ENCODE measurements at places on chromosomes 5 and 9. TPM values are rescaled to one million over a fixed set of nuclear protein-coding genes. Genes with fewer than 3 reads are reported as not detected.

DNA sequence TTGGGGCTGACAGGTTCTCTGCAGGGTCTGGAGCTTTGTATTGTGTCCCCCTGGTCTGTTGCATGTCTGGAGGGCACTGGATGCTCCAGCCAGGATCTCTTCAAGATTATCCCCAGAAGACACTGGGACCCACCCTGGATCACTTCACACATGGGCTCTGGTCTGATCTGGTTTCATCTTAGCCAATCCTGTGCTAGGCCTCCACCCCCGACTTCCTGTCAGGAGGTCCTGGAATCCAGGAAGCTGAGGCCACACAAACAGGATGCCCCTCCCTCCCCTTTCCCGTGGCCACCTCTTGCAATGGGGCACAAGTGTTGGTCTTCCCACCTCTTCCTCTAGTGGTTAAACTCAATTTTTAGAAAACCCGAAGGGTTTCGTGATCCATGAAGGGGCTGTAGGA is 242.6 kb upstream of the MVB12B start:
- H3K4me1 ChIP-seq = peaks cover 6% of the 10 kb centered on the region
- H3K4me3 ChIP-seq = no peak overlapping the region
- H3K27ac ChIP-seq = no peak overlapping the region
- H3K36me3 ChIP-seq = no peaks in the 10 kb centered on the region
- peaks cover 22% of the 10 kb centered on the region for H3K27me3 ChIP-seq

DNA sequence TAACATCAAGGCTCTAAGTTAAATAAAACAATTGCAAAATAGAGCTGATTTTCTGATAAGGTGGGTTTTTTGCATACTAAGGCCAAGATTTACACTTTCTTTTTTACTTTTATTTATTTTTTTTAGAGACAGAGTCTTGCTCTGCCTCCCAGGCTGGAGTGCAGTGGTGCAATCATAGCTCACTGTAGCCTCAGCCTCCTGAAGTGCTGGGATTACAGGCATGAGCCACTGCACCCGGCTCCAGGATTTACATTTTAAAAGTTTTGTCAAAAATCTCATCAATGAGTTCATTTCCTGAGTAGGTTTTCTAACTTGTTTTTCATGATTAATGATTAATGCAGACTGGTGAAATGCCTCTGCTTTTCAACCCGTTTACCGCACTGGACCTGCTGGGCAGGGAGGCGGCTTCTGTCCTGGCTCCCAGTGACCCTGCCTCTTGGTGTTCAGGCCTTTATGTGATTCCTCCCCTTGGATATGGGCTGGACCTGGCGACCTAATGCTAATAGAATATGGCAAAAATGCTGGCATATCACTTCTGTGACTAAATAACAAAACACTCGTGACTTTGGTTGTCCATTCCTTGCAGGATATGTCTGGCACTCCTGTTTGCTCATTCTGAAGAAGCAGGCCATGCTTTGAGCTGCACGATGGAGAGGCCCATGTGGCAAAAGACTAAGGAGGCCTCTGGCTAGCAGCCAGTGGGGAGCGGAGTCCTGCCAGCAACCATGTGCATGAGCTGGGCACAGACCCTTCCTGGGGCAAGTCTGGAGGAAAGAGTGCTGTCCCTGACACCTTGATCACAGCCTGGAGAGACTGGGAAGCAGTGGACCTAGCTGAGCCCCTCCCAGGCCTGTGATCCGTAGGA is 72.2 kb upstream of the PTCH1 start:
- no peaks in the 10 kb centered on the region for H3K4me1 ChIP-seq
- no peaks in the 10 kb centered on the region for H3K36me3 ChIP-seq

- peak; percentile 5 for DNase-seq
- H3K27me3 ChIP-seq = no peaks in the 10 kb centered on the region
- no peak overlapping the region for H3K27ac ChIP-seq
- H3K36me3 ChIP-seq = no peaks in the 10 kb centered on the region
Observed at GRCh38 chr5:67581203-67581602, 384.6 kb upstream of the CD180 start.

- no peaks in the 10 kb centered on the region for H3K36me3 ChIP-seq
- DNase-seq = peak; percentile 5
- no peaks in the 10 kb centered on the region for H3K27me3 ChIP-seq
Observed at GRCh38 chr5:104412649-104413240, 850.2 kb upstream of the NUDT12 start.

DNA sequence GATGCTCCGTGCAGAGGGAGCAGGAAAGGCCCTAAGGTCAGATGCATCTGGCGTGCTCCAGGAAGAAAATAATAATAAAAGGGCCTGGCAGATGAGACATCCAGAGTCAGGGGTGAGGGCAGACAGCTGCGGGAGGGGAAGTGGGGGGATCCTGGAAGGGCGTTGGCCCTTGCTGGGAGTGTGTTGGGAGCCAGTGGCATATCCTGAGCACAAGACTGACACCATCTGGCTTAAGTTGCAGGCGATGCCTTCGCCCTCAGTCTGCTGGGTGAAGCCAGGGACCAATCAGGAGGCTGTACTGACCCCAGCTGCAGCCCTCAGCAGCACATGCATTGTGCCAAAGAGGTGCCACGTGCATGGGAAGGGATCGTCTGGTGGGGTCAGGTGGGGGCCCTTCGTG is 3.8 kb downstream of the OR2V2 start:
- DNase-seq = no peak
- no peaks in the 10 kb centered on the region for H3K36me3 ChIP-seq
- H3K4me3 ChIP-seq = no peak overlapping the region
- peaks cover 6% of the 10 kb centered on the region for H3K4me1 ChIP-seq

- H3K36me3 ChIP-seq = peaks cover 8% of the 10 kb centered on the region
- H3K4me1 ChIP-seq = peaks cover 45% of the 10 kb centered on the region
- no peaks in the 10 kb centered on the region for H3K27me3 ChIP-seq
- peak overlapping the region; percentile 89 for H3K27ac ChIP-seq
- DNase-seq = peak; percentile 12
- peak overlapping the region; percentile 88 for H3K4me3 ChIP-seq
Observed at GRCh38 chr9:116686693-116687073, 422 bp upstream of the TRIM32 start.

DNA sequence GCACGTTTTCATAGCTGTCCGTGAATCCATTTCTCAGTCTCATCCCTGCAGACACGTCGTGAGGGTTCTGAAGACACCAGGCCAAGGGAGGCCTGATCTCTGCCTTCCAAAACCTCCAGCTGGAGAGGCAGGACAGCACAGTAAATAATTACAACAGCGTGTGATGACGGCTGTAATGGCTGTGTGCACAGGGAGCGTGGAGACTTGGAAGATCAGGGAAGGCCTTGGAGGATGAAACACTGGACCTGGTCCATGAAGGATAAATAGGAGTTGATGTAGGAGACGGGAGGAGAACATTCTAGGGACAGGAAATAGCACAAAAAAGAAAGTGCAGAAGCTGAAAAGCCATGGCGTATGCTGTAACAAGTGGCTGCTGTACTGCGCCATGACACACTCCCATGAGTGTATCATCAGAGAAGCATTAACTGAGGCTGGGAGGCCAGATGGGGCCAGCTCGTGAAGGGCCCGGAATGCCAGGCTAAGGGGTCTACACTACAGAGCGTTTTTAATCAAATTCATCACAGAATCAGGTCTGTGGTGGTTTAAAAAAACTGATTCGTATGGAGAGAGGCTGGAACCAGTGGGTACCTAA is 97.2 kb downstream of the CRB2 start:
- H3K27ac ChIP-seq = no peak overlapping the region
- no peak overlapping the region for H3K4me3 ChIP-seq
- no peaks in the 10 kb centered on the region for H3K4me1 ChIP-seq
- no peak for DNase-seq
- no peaks in the 10 kb centered on the region for H3K27me3 ChIP-seq

DNA sequence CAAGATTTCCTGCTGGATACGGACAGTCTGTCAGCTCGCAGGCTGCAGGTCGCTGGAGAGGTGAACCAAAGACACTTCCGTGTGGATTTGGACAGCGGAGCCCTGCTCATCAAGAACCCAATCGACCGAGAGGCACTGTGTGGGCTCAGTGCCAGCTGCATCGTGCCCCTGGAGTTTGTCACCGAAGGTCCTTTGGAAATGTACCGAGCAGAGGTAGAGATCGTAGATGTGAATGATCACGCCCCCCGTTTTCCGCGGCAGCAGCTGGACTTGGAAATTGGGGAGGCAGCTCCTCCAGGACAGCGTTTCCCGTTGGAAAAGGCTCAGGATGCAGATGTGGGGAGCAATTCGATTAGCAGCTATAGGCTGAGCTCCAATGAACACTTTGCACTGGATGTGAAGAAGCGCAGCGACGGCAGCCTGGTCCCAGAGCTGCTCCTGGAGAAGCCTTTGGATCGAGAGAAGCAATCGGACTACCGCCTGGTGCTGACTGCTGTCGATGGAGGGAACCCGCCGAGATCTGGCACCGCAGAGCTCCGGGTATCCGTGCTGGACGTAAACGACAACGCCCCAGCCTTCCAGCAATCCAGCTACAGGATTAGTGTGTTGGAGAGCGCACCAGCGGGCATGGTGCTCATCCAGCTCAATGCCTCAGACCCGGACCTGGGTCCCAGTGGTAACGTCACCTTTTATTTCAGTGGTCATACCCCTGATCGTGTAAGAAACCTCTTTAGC is 658 bp downstream of the PCDHGC4 start:
- peaks cover 9% of the 10 kb centered on the region for H3K4me1 ChIP-seq
- DNase-seq = no peak
- H3K4me3 ChIP-seq = peak overlapping the region; percentile 11
- no peaks in the 10 kb centered on the region for H3K36me3 ChIP-seq
- peaks cover 78% of the 10 kb centered on the region for H3K27me3 ChIP-seq

DNA sequence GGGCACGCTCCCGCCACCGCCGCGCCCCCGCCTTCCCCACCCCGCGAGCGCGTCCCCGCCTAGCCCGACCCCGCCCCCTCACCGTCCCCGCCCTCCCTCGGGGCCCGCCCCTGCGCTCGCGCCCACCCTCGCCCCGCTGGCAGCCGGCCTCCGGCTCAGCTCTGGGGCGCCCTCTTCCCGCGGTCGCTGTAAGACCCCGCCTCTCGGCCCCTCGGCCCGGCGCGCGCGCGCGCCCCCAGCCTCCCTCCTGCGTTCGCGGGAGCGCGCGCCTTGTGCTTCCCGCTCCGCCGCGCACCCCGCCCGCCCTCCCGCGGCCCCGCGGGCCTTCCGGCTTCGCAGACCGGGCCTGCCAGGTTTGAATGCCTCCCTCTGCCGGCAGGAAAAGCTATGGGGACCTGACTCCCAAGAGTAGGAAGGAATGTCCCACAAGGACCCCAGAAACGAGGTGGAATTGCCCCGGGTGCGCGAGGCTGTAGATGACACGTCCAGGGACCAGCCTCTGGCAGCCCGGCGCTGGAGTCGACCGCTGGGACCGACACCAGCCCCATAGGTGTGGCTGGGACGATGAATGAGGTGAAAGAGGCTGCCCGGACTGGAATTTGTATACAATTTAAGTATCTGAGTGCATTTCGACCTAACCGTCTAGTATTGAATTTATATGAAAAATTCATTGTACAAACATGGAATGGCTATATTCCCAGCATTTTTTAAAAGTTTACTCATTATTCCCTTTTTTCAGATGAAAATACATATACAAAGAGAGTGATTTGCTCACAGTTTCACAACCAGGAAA is 416 bp upstream of the PTBP3 start:
- H3K4me3 ChIP-seq = peak overlapping the region; percentile 97
- no peaks in the 10 kb centered on the region for H3K27me3 ChIP-seq
- peaks cover 30% of the 10 kb centered on the region for H3K4me1 ChIP-seq
- peak overlapping the region; percentile 98 for H3K27ac ChIP-seq

- DNase-seq = peak; percentile 59
- no peaks in the 10 kb centered on the region for H3K36me3 ChIP-seq
- peaks cover 1% of the 10 kb centered on the region for H3K27me3 ChIP-seq
- no peak overlapping the region for H3K4me3 ChIP-seq
Observed at GRCh38 chr5:54944364-54944763, 41.0 kb downstream of the ESM1 start.

DNA sequence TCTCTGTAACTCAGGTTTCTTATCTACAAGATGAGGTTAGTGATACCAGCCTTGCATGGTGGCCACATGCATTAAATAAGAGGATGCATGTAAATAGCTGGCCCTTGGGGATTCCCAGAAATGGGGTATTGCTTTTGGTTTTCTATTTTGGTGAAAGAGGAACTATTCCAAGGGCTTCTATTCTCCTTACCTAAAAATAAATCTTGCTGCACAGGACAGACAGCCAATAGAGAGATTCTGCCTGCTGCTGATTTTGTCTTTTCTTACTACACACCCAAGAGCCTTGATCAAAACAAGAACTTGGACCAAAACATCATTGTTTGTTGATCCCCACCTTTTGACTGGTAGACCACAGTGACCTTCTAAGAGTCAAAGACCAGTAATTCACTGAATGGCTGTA is 161.8 kb downstream of the PJA2 start:
- peaks cover 3% of the 10 kb centered on the region for H3K36me3 ChIP-seq
- DNase-seq = no peak
- H3K27me3 ChIP-seq = no peaks in the 10 kb centered on the region
- H3K4me1 ChIP-seq = no peaks in the 10 kb centered on the region

- H3K27ac ChIP-seq = no peak overlapping the region
- peaks cover 6% of the 10 kb centered on the region for H3K4me1 ChIP-seq
- no peaks in the 10 kb centered on the region for H3K36me3 ChIP-seq
- no peak for DNase-seq
- H3K4me3 ChIP-seq = no peak overlapping the region
- H3K27me3 ChIP-seq = peaks cover 5% of the 10 kb centered on the region
Observed at GRCh38 chr9:83013867-83014605, 48.9 kb downstream of the RASEF start.

DNA sequence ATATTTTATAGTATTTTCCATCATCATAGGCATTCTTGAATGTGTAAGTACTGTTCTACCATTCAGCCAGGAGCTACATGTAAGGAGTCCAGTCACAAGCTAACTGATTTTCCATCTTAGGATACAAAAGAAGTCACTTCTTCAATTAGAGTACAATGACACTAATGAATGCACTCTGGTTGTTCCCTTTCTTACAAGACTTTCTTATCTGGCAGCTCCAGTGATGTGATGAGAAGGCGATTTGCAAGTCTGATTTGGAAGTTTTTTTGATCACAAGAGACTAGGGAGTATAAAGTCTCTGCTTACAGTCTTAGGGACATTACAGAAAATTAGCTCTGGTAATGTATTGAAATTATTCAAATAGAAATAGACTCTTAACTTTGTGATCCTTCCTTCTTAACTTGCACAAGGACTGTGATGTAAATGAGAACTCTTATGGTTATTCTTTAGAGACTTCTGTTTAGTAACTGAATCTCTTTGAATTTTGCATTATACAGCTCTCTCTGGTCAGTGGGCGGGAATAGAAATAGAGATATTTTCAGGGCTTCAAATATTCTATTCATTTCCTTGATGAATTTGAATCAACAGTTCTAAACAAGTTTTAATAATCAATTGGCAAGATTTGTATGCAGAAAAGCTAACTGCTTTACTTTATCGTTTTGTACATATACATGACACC is 130.4 kb upstream of the CDH6 start:
- no peaks in the 10 kb centered on the region for H3K36me3 ChIP-seq
- no peak overlapping the region for H3K4me3 ChIP-seq
- no peak for DNase-seq
- no peak overlapping the region for H3K27ac ChIP-seq
- no peaks in the 10 kb centered on the region for H3K4me1 ChIP-seq

CCDC187 gene
- not detected for total RNA-seq

CER1 gene
- not detected for total RNA-seq

FGFR4 gene
- 1.3 TPM for total RNA-seq

PSMB7 gene
- 170 TPM for total RNA-seq
